ENCODE measurements at places on chromosomes 2 and 18.

DNA sequence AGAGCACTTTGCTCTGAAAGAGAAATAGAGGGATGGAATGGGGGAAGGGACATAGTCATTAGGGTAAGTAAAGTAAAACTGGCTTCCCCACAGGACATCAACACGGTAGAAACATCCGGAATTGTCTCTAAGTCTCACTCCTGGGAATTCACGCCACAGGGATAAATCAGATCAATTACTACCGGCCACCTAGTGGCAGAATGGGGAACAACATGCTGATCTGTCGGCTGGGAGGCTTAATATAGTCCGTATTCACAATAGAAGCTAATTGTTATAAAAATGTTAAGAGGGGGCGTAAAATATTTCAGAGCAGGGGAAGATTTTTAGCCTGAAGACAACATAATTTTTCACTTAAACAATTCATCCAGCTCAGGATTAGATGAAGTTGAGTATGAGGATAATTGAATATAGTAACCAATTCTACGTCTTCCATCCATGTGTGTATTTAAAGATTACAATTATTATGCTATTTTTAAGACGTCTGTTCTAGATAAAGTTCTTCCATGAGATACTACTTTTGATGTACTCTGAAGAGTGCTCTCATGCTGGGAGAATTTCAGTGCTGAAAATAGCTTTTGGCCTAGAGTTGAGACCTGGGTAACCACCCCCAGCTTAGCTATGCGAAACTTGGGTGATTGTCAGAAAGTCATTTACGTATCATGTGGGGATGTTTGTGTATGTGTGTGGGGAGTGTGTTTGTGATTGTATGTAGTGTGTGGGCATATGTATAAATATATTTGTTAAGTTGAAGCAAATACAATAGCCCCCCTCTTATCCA is 65.7 kb downstream of the LRRTM1 start:
- no peak for DNase-seq

GRCh38 chr2:69771461-69771860 is 29.5 kb downstream of the ANXA4 start:
- no peak for DNase-seq

- DNase-seq: no peak
These were observed 92.4 kb downstream of the CABLES1 start for GRCh38 chr18:23227726-23228070.

DNA sequence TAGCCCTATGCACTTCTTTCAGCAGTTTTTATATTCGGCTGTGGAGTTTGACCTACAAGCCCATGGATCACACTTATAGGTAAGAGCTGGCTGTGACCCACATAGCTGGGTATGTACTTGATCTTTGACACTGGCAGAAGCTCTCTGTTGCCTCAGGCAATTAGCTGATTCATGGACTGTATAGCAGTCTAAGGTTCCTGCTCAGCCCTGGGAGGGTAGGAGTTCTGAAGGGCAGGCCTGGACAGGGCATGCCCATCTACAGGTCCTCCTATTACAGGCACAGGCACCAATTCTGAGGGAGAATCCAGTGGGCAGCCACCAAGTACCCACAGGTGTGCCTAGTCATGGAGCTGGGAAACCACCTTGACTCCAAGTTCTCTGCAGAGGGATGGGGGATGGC is 301.8 kb upstream of the GALNT5 start:
- no peak for DNase-seq

DNA sequence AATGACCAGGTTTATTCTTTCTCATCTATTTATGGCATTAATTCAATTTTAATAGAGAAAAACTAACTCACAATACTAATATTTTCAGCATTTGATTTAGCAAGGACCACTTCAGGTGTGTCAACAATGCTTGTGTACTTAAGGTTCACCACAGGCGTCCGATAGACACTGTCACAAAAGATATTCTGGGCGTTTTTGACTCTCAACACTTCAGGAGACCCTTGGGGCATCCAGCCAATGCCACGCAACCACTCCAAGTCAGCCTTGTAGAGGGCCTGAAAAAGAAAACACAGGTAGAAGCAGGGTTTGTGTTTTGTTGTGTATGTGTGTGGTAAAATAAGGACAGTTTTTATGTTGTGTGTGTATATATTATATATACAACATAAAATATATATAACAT is 158.2 kb downstream of the NEB start:
- no peak for DNase-seq

DNA sequence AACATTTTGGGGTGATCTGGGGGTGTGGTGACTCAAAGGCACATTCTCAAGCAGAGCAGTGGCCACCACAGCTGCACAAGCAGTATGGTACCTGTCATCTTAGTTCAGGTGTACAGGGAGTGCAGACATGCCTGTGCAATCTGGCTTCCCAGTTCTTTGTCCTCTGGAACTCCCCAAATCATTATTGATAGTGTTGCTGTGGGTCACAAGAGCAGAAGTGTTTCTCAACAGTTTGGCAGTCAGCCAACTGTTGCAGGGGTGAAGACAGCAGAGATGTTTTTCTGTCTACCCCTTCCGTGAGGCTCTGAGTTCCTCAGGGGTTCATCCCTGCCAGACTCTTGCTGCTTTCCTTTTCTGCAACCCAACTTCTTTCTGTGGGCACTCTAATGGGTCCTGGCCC is 206.5 kb upstream of the ZSWIM2 start:
- no peak for DNase-seq

- DNase-seq: no peak
These were observed 31.6 kb upstream of the CASP10 start for GRCh38 chr2:201151127-201151981.

DNA sequence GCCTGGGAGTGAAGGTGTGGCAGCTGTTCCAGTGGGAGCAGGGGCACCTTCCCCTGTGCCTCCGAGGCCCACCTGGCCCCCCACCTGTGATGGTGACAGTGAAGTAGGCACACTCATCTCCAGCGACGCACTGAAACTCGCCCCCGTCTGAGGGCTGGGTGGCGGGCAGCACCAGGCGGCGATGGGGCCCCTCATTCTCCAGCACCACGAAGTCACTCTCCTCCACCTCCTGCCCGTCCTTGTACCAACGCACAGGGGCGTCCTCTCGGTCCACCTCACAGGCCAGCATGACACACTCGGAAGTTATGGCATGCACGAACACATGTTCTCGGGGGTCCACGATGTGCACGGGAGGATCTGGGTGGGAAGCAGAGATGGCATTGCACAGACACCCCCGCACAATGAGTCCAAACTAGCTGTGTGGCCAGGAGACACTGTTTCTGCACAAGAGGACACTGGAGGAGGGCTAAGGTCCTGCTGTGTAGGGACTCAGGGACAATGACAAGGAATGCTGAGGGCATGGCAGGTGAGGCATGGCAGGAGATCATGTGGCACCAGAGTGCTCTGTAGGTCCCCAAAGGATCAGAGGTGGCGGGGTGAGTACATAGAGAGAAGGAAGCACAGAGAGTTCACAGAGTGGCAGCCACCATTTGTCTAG is 7.9 kb downstream of the OBSL1 start:
- no peak for DNase-seq

DNA sequence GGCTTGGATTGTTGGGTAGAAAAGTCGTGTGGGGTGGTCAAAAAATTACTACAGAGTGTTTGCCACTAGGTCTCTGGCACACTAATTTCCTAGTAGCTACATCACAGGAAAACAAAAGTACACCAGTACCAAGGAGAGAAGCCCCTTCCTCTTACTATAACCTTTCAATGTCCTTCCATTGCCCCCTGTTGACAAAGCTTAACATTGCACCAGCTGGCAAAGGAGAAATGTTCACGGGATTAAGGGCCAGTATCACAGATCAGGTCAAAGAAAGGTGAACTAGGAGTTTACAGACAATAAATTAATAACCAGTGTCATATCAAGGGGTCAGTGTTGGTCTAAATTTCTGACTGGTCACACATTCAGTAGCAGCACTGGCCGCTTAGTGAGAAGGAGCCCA is 1139.6 kb upstream of the FAM98A start:
- no peak for DNase-seq

DNA sequence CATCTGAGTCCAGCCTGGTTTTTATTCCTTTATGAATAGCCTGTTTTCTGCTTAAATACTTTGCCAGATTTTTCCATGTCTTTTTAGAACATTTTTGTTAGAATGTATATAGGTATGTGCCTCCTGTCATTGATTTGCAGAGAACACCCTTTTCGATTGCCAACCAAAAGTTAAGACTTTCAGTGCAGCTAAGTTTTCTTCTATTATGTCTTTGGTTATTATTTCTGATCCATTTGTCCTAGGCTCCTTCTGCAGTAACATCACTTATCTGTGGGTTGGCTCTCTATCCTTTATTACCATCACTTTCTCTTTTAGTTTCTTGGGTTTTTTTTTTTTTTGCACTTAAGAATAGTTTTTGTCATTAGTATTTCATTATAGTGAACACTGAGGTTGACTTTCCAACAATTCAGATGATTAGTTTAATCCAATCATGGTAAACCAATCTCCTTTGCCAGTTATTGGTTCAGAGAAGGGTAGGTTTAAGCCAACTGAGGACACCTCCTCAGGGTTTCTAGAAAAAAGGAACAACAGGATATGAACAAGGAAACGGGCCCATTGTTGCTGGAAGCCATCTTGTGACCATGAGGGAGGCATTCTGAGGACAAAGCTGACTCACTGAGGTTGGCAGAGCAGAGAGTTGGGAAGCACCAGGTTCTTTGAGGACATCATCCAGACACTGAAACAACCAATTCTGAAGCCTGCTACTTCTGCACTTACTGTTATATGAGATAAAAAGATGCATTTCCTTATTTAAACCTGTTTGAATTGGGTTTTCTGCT is 37.9 kb upstream of the GBX2 start:
- DNase-seq: no peak

- no peak for DNase-seq
These were observed 229.7 kb upstream of the AGAP1 start for GRCh38 chr2:235264121-235264493.

- no peak for DNase-seq
These were observed 38.4 kb downstream of the RNF144A start for GRCh38 chr2:6955511-6956136.

DNA sequence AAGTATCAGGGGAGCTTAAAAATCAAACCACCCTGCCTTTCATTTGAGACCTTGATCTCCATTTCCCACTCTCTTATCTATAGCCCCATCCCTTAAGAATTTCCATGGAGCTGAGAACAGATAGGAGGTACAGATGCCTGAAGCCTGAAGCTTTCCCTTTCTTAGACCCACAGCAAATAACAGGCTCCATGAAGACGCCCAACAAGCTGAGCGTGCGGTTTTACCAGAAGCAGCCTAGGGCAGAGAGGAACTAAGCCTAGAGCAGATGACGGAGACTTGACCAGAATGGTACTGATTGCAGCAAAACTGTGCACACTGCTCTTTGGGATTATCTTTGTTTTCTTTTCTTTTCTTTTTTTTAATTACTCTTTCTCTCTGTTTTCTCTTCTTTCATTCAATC is 1.7 kb upstream of the ERBB4 start:
- no peak for DNase-seq

DNA sequence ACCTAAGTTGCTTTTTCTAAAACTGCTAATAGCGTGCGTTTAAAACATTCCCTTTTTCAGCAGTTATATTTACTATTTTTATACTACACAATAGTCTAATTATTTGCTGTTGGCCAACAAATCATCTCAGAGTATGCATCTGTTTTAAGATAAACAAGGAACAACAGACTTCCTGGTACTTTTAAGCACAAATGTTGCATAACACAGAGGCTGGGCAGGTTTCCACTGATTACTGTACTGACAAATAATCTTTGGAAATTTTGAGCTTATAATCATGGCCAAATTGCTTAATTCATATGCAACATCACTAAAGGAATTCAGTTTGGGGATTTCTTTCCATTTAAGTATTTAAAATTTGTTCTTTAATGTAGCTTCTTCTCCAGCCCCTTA is 737.4 kb upstream of the SALL3 start:
- no peak for DNase-seq

- DNase-seq: no peak
These were observed 19.3 kb downstream of the CCDC88A start for GRCh38 chr2:55400332-55400731.

GRCh38 chr2:160970052-160970965 is 189.9 kb upstream of the TANK start:
- no peak for DNase-seq

- no peak for DNase-seq
These were observed 120.2 kb downstream of the NFATC1 start for GRCh38 chr18:79515944-79516351.

- no peak for DNase-seq
These were observed 60.9 kb upstream of the DSEL start for GRCh38 chr18:67577386-67577785.

DNA sequence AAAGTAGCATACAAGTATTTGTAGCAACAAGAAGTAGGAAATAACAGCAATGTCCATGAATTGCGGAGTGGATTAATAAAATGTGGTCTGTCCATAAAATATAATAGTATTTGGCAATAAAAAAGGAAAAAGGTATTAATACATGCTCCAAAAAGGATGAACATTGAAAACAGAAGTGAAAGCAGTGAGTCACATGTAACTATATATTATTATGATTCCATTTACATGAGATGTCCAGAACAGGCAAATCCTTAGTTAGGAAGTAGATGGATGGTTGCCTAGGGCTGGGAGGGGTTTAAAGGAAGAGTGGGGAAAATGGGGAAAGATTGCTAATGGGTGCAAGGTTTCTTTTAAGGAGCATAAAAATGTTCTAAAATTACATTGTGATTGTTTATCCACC is 44.5 kb downstream of the CCDC74A start:
- DNase-seq: no peak

DNA sequence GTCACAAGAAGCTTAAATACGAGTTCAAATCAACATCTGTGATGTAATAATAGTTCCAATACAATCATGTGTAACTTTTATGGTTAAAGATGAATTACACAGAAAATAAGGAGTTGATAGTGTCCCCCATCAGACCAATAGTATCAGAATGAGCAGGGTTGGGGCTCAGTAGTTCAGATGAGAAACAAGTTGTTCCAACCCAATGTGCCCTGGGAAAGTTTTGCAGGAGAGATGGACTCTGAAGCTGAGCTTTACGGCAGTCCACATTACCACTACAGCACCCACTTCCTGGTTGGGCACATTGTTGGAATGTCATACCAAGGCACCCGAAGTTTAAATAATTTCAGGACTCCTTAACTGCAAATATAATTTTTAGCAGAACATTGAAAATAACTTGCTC is 12.1 kb upstream of the CXCR4 start:
- no peak for DNase-seq

DNA sequence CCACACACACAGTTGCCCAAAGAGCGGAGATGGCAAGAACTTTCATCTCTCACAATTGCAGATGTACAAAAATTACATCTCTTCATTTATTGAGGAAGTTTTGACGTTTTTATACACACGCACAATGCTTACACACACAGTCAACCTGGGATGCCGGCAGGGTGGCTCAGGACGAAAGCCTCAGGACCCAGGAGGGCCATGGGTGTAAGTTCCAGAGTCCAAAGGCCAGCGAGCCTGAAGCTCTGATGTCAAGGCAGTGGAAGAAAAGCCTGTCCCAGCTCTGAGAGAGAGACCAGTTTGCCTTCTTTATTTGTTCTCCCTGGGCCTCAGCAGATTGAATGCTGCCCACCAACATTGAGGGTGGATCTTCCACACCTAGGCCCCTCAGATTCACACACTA is 10.1 kb downstream of the AMER3 start:
- no peak for DNase-seq

GRCh38 chr2:226698671-226699070 is 100.9 kb downstream of the IRS1 start:
- no peak for DNase-seq

All from stimulated activated CD8-positive, alpha-beta memory T cell treated with anti-CD3 and anti-CD28 coated beads, Interleukin-15, amount 100 ng/mL, for 1 hour (primary cell).